ENCODE measurements at places on chromosomes 7 and 10. TPM values are rescaled to one million over a fixed set of nuclear protein-coding genes. Genes with fewer than 3 reads are reported as not detected.
A peak's percentile ranks its signal among the peaks of the same experiment; 100 is the strongest.

AGAP5 gene
- total RNA-seq: 11.0 TPM

BEND7 gene
- total RNA-seq: not detected

PSMA2 gene
- 187 TPM for total RNA-seq

MEIG1 gene
- total RNA-seq: not detected

MLXIPL gene
- not detected for total RNA-seq

PON1 gene
- total RNA-seq: not detected

EPHB6 gene
- 5.6 TPM for total RNA-seq

KIF5B gene
- 83.4 TPM for total RNA-seq

SLC18A3 gene
- total RNA-seq: not detected

PNLIPRP1 gene
- not detected for total RNA-seq

CXCL12 gene
- total RNA-seq: not detected

SEMA3D gene
- 0.60 TPM for total RNA-seq

SPDYE16 gene
- not detected for total RNA-seq

DNA sequence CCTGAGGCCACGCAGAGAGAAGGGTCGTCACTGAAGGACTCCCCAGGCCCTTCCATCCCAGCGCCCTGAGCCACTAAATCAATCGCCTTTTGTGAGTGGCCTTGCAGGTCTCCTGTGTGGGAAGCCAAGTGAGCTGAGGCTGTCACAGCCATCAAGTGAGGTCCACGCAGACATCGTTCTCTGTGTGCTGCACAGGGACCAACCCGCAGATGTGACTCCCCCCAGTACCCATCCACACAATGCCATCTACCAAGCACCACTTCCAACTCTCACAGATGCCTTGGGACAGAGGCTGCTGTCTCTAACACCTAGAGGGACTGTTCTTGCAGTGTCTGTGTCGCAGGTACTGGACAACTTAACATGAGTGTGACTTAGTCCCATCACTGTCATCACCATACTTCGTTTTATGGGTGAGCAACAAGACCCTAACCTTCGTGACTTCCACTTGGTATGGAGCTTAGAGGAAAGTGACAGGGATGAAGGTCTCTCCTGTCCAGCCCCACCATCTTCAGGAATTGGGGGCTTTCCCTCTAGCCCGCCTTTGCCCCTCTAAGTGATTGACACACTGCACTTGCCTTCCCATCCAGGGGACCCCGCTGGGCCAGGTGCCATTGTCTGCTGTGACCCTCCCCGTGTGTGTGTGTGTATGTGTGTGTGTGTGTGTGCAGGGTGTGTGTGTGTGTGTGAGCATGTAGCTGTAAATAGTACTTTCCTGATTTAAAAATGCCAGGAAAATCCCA, 51.4 kb upstream of the TMEM72 start:
- no peak for DNase-seq

DNA sequence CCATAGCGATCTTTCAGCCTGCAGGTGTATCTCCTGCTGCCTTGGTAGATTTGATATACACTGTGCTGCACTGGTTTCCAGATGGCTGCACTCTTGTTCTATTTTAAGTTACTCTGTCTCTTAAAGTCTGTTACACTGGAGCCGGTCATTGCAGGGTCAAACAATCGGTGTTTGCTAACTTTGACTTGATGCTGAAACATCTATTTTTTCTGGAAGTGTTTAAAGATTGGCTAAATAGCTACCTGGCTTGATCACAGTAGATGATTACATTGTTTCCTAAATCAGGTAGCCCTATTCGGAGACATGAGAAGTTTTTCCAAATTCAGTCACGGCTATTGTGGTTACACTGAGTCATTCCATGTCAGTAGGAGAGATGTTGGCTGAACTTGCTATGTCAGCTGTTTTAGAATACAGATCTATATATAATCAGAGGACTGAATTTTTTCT, 574.8 kb downstream of the ETV1 start:
- DNase-seq: no peak

- DNase-seq: no peak
Observed at GRCh38 chr7:47211519-47211973, 370.4 kb downstream of the TNS3 start.

DNA sequence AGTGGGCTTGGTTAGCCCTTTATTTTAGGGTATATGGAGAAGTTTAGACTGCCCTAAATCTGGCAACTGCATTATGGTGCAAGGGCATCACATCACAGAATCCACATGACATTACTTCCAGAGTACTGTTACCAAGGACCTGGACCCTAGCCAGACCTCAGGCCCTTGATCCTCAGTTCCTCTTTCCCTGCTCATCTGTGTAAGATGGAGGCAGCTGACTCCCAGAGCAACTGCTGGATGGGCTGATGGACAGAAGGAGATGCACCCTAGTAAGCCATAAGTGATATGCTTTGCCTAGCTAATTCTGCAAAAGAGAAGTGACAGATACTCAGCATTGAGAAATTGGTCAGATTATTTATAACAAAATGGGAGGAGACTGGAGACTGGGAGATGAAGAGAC, 131.7 kb downstream of the DYNC1I1 start:
- DNase-seq: no peak

GRCh38 chr7:142228537-142229104, 29.2 kb downstream of the PRSS58 start:
- no peak for DNase-seq

DNA sequence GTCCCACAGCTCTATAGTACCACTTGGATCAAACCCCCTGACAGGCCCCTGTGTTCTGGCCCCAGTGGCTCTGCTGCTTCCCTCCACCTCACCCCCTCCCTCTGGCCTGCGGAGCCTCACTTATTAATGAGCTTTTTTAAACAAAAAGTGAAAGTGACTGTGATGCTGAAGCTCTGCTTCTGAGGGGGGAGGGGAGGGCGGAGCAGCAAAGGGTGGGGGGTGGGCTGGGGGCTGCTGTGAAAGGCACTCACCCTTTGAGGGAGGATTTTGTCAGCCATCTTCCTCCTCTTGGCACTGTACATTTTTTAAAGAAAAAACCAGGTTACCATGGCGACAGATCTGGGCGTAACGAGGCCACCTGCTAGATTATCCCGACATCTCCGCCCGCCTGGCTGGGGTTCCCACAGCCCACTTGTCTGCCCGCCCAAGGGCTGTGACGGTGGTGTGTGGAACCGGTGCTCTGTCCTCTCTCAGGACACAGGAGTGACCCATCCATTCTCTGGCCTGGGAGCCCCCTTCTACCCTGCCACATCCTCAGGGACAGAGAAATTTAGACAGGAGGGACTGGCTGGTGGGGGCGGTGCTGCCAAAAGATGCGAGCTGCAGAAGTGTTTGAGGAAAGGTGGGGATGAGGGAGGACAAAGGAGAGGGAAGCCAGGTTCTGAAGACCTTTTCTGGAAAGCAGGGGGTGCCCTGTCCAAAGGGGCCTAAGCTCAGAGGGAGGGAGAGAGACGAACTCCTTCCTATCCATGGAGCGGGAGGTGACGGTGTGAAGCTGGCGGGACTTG, 4.9 kb downstream of the SMARCD3 start:
- no peak for DNase-seq

- DNase-seq: no peak
Observed at GRCh38 chr7:77910124-77910523, 111.6 kb downstream of the PHTF2 start.

- peak; percentile 16 for DNase-seq
Observed at GRCh38 chr7:135512135-135512887, 2.4 kb upstream of the CNOT4 start.

GRCh38 chr10:103602028-103602851, 108.7 kb downstream of the NEURL1 start:
- DNase-seq: no peak

- no peak for DNase-seq
Observed at GRCh38 chr10:84683980-84684740, 355.8 kb downstream of the CCSER2 start.

- no peak for DNase-seq
Observed at GRCh38 chr7:41185851-41186250, 517.0 kb downstream of the INHBA start.

DNA sequence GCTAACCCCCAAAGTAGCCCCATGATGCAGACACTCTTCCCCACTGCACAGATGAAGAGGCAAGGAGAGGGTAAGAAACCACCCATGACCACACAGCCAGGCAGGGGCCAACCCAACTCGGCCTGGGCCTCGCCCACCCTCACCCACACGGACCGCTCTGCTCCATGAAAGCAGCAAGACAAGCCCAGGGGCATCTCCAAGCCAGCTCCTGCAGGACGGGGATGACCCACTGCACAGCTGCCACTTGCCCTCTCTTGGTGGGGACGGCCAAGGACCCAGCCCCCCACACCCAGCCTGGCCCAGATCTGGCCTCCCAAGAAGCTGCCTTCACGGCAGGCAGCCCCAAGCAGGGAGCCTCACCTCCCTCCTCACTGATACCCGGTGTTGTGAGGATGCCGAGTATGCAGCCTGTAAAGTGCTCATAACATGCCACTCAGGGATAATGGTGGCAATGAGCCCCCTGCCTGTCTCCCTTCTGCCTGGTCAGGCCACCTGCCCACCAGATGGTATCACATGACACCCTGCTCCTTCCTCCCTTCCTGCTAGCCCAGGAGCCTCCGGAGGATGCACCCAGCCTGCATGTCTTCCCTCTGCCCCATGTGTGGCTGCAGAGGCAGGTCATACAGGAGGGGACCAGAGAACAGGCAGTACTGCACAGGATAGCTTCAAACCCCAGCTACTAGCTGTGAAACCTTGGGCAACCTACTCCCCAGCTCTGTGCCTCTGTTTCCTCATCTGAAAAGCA, 23.3 kb downstream of the OGDHL start:
- no peak for DNase-seq

- DNase-seq: no peak
Observed at GRCh38 chr10:992871-993270, 4.6 kb downstream of the GTPBP4 start.

DNA sequence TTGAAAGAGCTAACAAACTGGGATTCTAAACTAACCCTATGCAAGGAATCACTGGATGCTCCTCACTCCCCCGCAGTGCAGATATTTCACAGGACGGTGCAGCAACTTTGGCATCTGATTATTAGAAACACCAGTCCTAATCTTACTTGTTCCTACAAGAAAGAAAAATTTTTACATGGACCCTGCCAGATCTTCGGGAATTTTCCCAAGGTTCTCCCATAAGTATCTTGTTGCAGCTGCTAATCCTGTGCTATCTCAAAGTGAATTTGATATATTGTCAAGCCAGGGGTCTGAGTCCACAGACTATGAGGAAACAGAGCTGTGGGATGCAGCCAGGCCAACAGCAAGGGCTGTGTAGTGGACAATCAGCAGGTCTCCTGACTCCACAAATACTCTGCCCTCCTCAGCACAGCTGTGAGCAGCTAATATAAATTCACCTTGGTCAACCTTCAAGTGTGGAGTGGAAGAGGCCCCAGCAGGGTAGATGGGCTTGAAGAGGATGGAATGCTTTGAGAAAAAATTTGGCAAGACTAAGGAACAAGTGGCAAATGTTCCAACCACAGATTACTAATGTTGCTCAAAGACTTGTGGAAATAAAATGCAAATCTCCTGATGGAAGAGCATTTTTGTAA, 25.6 kb downstream of the VSTM4 start:
- no peak for DNase-seq

DNA sequence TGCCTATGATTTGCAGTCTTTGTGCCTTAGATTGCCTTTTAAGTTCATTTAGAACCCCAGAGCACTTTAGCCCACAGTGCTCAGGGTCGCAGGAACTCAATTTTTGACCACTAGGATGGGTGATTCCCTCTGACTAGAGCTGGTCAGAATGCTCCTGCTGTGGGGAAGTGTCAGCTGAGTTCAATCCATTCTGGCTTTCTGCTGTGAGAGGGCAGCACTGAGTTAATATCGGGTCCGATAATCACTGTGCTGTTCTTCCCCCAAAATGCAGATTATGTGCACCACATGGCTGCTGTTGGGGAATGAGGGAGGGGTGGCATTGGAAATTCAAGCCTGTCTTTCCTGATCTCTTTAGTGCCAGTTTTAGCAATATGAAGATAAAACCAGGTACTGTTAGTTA, 886.4 kb downstream of the DNAJB9 start:
- no peak for DNase-seq

GRCh38 chr10:110724937-110725336, 80.8 kb downstream of the RBM20 start:
- no peak for DNase-seq

DNA sequence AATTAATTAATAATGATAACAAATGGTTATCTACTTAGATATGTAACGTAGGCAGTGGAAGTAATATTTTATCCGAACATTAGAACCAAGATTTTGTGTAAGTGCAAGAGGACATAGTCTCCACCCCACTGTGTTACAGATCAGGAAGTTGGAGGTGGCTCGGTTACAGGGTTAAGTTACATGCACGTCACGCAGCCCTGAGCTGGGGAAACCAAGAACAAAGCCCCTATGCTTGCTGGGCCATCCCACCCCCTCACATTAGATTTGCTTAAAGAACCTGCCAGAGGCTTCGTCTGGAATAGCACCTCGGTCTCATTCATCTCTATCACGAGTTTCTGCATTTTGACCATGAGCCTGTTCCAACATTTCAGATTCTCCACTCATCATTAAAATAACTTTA, 214.1 kb downstream of the ADARB2 start:
- DNase-seq: no peak

GRCh38 chr10:69730251-69731156, 71.2 kb upstream of the COL13A1 start:
- DNase-seq: no peak

GRCh38 chr7:117247809-117248208, 75.0 kb downstream of the WNT2 start:
- no peak for DNase-seq

- no peak for DNase-seq
Observed at GRCh38 chr10:27628621-27629020, 117.0 kb downstream of the MKX start.

- no peak for DNase-seq
Observed at GRCh38 chr10:23568996-23569395, 130.1 kb downstream of the OTUD1 start.

GRCh38 chr10:806451-807162, 117.1 kb upstream of the DIP2C start:
- DNase-seq: no peak

DNA sequence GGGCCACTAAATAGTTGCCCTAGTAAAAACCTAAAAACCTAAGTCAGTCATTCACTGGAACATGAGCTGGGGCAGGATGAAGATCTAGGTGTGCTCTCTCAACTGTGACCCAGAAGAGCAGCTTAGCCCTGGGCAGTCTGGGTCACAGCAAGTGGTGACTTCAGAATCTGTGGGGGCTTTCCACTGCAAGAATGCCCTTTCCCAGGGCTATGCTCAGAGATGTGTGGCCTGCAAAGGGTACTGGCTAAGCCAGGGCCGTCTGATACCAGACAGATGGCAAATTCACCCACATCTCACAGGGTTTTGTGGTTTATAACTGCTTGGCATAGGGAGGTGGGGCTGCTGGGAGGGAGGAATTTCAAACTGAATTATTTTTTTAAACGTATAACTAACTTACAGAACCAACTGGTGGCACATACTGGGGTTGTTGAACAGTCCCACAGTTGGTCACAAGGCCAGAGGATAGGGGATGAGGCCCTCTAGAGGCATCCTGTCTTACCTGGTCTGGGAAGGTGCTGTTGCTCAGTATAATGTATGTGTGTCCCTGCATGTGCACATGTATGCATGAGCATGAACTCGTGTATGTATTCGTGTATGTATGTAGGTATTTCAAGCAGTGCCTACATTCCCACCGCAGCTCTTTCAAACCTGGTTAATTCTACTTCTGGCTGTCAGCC, 63.2 kb downstream of the PRPF18 start:
- DNase-seq: no peak

GRCh38 chr10:91549262-91549661, 83.6 kb downstream of the PPP1R3C start:
- no peak for DNase-seq

GRCh38 chr7:2008101-2008935, 224.4 kb downstream of the MAD1L1 start:
- no peak for DNase-seq

Measured in activated T-helper 1 cell treated with anti-CD3 and anti-CD28 coated beads, Interleukin-12 subunit alpha, Interleukin-12 subunit beta, Interleukin-2, Interleukin-4 antibody, amounts not matched to agents 30 ng/mL and 10 ng/mL and 1 ng/mL, durations not matched to agents 14 hours and 24 hours and 36 hours (primary cell).